Inflammatory macrophage treated with lipopolysaccharide for 1 hour (primary cell): ENCODE measurements at places on chromosomes 5 and 9.
A peak's percentile ranks its signal among the peaks of the same experiment; 100 is the strongest.

GRCh38 chr5:180642779-180643178 is 6.6 kb downstream of the FLT4 start:
- DNase-seq = no peak

DNA sequence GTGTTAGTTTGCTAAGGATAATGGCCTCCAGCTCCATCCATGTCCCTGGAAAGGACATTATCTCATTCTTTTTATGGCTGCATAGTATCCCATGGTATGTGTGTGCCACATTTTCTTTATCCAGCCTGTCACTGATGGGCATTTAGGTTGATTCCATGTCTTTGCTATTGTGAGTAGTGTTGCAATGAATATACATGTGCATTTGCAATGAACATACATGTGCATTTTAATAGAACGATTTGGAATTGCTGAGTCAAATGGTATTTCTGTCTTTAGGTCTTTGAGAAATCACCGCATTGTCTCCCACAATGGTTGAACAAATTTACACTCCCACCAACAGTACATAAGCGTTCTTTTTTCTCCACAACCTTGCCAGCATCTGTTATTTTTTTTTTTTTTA is 37.7 kb downstream of the DRD1 start:
- no peak for DNase-seq

- DNase-seq = no peak
Observed at GRCh38 chr9:38286357-38286756, 106.1 kb upstream of the ALDH1B1 start.

DNA sequence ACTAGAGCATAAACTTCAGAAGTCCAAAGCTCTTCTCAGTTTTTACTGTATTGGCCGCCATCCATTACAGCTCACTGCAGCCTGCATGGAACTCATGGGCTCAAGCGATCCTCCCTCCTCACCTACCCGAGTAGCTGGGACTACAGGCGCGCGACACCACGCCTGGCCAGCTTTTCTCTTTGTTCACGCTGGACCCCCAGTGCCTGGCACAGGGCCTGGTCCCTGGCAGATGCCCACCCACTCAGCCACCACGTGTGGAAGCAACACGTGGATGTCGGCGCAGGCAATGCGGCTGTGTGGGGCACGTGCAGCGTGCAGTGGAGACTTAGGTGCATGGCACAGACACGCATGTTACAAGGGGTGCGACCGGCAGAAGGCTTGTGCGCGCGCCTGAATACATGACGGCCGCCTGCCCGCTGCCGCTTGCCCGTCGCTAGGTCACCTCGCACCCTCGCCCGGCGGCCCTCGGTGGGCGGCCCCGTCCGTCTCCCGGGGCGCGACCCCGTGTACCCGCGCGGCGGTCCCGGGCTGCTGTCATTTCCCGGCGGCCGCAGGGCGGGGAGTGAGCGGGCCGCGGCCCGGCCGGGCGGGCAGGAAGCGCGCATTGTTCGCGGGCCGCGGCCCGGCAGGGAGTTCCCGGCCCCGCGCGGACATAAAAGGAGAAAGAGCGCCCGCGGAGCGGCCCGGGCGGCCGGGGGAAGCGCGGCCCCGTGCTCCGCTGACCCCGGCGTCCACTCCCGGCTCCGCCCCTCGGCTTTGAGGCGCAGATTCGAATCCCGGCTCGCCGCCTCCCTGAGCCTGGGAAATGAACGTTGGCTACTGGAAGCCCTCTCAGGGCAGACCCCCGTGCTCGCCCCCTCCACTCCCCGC is 24.1 kb upstream of the PTGS1 start:
- DNase-seq = peak; percentile 47

DNA sequence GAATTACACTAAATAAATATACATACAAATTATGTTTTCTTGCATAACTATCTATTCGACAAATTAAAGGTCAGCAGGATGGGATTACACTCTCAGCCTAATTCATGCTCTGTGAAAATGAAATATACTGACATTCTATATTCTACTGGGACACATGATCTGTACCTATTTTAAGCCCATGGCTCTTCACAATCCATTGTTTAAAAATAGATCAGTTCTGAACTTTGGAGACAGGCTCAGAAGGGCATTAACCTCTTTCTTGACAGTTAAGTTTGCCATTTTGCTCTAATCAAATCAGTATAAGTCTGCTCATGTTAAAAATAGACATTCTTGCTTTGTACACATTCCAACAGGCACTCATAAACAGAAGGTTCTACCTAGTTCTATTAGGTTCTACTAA is 361.2 kb downstream of the HCN1 start:
- no peak for DNase-seq

- DNase-seq = no peak
Observed at GRCh38 chr5:111461255-111461671, 51.1 kb downstream of the STARD4 start.

DNA sequence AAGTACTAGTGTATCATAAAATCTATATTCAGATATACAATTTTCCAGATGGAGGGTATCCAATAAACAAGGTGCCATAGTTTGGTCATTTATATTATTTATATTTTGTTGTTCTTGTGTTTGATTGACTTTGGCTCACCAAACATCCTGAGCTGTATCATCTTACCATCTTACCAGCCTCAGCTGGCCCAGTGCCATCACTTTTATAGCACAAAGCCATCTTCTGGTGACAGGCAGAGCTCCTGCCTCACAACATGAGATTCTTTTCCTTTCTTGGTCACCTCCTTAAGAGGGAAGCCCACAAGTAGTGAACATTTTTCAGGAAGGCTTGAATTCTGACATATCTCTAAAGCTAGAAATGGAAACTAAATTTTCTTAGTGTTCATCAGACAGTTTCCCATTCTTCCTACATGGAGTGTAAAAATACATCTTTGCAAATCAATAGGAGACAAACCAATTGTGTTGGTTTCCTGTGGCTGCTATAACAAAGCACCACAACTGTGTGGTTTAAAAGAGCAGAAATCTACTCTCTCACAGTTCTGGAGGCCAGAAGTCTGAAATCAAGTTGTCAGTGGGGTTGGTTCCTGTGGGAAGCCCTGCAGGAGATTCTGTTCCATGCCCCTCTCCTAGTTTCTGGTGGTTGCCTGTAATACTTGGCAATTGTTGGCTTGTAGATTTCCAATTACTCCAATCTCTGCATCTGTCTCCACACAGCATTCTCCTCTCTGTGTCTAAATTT is 341.8 kb downstream of the MAN2A1 start:
- no peak for DNase-seq

DNA sequence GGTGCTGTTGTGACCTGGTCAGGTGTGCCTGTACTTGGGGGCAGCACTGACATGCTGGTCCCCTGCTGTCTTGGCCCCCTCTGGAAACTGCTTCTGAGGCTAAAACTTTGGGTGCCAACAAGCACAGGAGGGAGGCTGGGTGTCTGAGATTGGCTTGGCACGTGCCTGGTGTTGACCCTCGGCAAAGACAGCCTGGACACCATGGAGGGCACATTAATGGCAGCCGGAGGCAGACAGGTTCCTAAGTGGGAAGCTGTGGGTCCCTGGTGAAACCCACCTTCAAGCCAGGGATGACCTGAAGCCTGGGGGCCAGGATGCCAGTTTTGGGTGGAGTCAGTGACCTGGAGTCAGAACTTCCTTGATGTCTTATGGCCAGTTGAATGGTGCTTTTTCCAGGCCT is 894.1 kb downstream of the PTPRD start:
- no peak for DNase-seq

GRCh38 chr5:74412066-74412465 is 228.5 kb downstream of the ENC1 start:
- DNase-seq = no peak

- DNase-seq = peak; percentile 73
Observed at GRCh38 chr5:135426102-135427082, 20.8 kb downstream of the DCANP1 start.

GRCh38 chr5:41809128-41809527 is 61.1 kb downstream of the OXCT1 start:
- no peak for DNase-seq

DNA sequence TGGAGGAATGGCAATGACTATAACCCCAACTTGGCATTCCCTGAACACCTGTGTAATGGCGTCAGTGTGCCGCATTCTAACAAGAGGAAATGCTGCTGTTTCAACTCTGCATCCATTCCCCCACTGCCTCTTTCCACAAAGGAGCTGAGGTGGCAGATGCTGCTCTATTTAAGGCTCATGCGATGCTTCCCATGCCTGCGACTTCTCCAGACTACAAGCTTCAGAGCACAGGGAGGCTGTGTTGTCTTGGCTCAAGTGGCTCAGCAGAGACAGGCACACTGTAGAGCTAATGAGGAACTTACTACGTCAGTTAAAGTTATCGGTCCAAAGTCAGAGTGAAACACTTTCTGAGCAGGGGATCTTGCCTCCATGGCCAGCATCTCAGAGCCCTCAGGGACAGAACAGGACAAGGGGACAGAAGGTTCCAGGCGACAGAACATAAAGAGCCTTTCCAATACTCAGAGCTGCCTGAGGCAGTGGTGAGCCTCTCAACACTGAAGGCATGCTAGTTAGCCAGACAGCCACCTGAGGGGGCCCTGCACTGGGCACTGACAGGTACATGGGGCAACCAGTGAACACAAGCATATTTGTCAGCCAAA is 21.8 kb downstream of the TNIP1 start:
- no peak for DNase-seq

- DNase-seq = peak; percentile 85
Observed at GRCh38 chr5:74239261-74239660, 401.3 kb downstream of the ENC1 start.

DNA sequence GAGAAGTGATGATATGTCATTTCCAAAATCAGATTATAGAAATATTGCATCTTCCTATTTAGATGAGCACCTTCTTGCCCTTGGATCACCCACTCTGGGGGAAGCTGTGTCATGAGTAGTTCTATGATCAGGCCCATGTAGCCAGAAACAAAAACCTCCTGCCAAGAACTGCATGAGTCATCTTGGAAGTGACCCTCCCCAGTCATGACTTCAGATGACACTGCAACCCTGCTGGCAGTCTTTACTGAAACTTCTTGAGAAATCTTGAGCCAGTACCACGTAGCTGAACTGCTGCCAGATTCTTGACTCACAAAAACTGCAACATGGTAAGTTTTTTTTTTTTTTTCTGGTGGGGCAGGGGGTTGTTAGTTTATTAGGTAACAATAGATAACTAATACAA is 439.6 kb upstream of the PTGER4 start:
- DNase-seq = no peak
